Stimulated activated naive CD4-positive, alpha-beta T cell (primary cell): ENCODE measurements at places on chromosomes 3 and 15.

GRCh38 chr3:33377931-33378330 is 62.3 kb downstream of the UBP1 start:
- DNase-seq: no peak

- no peak for DNase-seq
These were observed 46.8 kb upstream of the VPS8 start for GRCh38 chr3:184765047-184765729.

GRCh38 chr15:74156678-74157411 is 16.7 kb upstream of the ISLR start:
- no peak for DNase-seq

DNA sequence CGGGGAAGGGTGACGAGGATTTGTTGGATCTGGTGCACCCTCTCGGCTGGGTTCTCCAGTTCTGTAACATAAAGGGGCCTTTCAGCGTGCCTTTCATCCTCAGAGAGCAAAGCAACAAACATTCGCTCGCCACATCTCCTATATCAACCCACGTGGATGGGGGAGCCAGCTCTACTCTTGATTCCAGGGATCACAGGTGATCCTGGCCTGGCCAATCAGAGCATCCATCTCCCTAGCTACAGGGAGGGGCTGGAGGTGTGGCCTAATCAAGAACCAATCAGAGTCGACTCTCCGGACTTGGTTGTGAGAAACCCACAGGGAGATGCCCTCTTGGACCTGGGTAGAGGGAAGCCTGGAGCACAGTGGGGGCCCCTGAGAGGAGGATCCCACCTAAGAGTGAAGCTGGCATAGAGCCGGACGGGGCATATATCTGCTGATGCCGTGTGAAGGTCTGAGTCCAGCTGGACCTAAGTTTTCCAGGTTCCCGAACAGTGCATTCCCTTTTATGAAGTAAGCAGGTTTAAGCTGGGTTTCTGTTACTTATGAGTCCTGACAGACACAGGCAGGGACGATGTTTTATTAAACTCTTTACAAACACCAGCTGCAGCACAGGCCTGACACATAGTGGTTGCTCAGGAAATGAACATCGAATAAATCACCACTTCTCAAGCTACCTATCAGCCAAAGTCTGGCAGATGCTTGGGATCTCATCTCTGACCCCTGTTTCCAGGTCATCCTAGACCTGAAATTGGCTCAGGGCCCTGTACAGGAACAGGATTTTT is 50.7 kb upstream of the RAD18 start:
- no peak for DNase-seq

GRCh38 chr15:43748376-43748775 is 2.1 kb downstream of the PDIA3 start:
- peak; percentile 62 for DNase-seq

GRCh38 chr3:67601385-67601784 is 53.0 kb downstream of the SUCLG2 start:
- DNase-seq: no peak

- DNase-seq: no peak
These were observed 115.1 kb upstream of the FLNB start for GRCh38 chr3:57893156-57893555.

- DNase-seq: peak; percentile 48
These were observed 31.8 kb upstream of the ZNF774 start for GRCh38 chr15:90320062-90320884.

- DNase-seq: no peak
These were observed 77.0 kb upstream of the ALDH1A3 start for GRCh38 chr15:100802421-100803170.

DNA sequence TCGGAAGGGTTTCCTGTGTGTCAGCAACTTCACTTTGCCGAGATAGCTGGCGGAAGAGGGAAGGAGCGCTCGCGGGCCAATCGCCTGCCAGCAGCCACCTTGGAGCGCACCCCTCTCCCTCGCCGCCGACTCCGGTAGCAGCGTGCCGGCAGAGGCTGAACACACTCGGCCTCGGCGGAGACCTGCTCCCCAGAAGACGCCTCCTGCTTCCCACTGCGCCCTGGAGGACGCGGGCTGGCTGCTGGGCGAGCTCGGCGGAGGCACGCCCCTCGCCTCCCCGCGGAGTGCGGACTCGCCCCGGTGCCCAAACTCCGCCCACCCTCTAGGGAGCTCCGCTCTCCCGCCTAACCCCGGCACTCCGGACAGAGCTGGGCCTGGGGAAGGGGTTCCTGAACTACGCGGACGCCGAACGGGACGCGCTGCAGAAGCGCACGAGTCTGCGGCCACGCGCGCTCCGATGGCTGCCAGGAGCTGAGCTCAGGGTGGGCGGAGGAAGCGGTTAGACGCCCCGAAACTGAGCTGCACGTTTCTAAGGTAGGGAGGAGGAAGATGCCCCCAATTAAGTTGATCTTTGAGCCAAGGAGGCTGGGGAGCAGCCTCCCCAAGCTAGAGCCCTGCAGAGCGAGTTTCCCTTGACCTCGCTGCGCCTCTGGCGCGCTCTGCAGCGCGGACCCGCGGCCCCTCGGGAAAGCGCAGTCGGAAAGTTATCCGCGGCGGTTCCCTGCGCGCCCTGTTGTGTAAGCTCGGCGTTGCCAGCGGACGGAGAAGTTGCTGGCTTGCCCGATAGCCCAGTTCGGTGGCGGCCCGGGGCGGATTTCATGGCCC is at the start of gene P2RY1:
Gene P2RY1, plus strand, starts transcription at position 356 of the 825 bp plus-strand sequence. CDS start 652 bp downstream, outside the sequence.
- DNase-seq: no peak

DNA sequence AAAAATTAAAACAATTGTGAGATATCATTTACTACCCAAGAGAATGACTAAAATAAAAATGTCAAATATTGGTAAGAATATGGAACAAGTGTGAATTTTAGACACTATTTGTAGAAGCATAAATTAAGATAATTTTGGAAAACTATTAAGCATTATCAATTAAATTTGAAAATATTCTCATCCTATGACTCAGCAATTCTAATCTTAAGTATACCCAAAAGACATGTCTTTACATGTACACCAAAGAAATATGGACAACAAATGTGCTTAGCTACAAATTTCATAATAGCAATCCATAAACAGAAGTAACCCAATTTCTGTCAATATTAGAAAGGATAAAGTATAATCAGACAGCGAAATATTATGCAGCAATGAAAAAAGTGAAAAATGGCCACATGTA is 1032.2 kb upstream of the SEMA6D start:
- DNase-seq: no peak

DNA sequence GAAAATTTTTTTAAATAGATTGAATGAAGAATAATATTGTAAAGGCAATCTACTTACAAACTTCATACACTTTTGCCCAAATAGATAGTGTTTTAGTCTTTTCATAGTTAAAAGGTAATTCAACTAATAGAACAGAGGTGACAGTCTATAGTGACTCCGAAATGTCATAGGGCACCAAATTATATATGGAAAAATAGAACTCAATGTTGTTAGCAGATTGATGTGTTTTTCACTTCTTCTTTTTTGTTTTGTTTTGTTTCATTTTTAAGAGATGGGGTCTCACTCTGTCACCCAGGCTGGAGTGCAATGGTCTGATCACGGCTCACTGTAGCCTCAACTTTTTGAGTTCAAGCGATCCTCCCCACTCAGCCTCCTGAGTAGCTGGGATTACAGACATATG is 721 bp downstream of the CSTA start:
- no peak for DNase-seq

DNA sequence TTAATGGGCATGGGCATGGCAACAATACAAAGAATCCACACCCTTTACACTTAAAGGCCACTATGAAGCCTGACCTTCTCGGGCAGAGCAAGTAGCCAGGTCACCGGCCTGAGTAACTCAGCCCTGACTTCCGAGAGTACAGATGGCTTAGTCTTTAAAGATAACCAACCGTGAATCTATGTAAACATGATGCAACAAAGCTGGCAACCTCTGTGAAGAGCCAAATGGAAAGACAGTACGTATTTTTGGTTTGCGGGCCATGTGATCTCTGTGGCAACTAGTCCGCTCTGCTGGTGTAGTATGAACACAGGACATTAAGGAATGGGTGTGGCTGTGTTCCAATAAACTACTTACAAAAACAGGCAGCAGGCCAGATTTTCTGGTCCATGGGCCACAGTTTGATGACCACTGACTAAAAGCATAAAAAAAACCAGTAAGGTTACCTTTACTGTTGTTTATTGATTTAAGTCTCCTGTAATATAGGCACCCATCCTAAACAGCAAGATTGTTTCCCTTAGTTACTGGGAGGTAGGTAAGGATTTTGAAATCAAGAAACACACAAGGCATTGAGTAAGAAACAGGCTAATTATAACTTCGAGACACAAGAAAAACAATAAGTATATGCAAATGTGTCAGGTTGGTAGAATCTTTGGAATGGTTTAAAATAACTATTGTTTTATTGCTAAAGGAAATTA is 14.5 kb downstream of the RIOX2 start:
- no peak for DNase-seq

DNA sequence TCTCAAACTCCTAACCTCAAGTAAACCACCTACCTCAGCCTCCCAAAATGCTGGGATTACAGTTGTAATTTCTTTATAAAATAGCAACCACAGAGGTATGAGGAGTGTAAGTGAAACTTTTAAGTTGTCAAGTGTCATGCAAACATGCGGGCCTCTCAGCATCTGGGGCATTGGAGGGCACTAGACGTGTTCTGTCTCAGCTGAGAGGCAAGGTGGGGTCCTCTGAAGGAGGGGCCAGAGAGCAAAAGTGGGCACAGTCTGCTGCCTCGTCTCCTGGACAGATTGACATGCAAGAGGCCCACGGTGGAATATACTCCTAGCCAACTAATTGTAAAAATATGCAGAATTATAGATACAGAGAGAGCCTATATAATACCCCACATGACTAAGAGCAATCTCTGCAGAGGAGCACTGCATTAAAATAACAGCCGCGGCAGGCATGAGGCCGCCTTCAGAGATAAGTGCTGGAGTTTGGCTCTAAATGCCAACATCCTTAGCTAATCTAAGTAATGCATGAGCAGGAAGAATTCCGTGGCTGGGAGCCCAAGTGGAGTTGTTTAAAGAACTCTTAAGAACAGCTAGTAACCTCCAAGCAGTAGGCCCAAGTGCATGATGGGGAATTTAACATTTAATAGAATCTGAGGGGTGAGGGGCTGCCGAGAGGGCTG is 87.8 kb upstream of the RNU6-1 start:
- DNase-seq: no peak

- no peak for DNase-seq
These were observed 76.6 kb downstream of the LRRK1 start for GRCh38 chr15:100995471-100996430.

DNA sequence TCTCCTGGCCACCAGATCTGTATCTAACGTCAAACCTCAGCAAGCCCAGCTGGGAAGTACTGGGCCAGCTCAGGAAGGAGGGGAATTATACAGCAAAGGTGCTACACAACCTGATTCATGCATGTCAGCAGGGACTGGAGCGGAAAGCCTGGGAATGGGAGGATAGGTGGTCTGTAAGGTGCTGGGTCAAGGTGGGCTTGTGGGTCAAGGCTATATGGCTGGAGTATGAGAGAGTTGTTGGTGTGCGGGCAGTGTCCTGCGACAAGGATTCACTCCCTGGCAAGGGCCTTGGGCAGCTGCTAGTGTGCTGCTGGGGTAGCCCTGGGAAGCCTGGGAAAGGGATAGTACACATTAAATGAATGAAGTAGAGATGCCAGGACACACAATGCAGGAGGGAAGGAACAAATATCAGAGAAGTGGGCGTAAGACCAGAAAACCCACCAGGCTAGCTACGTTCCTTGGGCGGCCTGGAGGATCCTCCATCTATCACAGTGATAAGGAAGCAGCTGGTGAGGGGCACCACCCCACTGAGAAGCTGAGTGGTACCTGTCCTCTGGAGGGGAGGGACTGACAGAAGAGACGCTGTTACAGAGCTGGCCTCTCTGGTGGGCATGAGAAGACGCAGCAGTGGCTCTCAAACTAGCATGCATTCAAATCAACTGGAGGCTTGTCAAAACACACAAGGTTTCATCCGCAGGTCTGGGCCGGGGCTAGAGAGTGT is 8.5 kb upstream of the SYNM start:
- DNase-seq: no peak

- DNase-seq: no peak
These were observed 7.6 kb upstream of the GATA2 start for GRCh38 chr3:128500556-128500955.

- no peak for DNase-seq
These were observed 6.6 kb upstream of the CCNL1 start for GRCh38 chr3:157166561-157166960.

DNA sequence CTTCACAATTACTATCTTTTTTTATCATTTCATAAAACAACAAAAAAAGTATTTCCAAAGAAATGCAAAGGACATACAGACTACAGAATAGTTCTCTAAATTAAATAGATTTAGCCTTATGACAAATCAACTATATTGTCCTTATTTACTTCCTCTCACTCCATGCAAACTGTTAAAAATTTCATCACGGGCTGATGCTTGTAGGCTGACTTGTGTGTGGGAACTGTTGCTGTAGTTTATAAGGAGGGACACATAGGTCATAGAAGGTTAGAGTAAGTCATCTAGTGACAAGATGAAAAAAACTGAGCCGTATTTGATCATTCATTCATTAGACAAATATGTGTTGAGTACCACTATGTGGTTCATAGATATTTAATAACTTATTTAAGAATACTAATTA is 232.5 kb upstream of the TBL1XR1 start:
- no peak for DNase-seq

DNA sequence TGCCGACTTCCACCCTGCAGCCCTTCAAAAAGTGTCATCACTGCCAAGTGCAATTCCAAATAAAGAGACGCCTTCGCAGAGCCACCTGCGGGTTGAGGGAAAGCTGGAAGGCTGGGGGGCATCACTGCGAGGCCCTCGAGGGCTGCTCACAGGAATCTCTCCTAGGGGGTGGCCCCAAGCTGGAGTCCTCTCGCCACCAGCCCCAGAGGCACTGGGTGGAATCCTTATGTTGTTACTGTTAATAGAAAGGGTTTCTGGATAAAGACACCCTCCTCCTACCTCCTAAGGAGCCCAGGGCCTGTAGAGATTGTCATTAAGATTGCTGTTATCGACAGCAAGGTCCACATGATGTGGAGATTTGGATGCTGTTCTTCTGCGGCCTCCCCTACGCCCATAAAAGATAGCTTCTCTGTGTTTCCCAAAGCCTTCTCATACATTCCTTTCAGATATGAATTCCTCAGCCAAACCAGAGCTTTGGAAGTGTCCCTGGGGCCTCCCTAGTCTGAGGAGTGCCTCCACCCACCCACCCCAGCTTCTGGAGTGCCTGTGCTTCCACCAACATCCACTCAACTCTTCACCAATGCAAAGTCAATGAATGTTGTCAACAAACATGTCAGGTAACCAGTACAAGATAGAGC is 512.7 kb downstream of the SHQ1 start:
- no peak for DNase-seq

- DNase-seq: no peak
These were observed 9.0 kb upstream of the C3orf33 start for GRCh38 chr3:155815030-155815545.
